ENCODE measurements at places on chromosomes 1 and 21.

DNA sequence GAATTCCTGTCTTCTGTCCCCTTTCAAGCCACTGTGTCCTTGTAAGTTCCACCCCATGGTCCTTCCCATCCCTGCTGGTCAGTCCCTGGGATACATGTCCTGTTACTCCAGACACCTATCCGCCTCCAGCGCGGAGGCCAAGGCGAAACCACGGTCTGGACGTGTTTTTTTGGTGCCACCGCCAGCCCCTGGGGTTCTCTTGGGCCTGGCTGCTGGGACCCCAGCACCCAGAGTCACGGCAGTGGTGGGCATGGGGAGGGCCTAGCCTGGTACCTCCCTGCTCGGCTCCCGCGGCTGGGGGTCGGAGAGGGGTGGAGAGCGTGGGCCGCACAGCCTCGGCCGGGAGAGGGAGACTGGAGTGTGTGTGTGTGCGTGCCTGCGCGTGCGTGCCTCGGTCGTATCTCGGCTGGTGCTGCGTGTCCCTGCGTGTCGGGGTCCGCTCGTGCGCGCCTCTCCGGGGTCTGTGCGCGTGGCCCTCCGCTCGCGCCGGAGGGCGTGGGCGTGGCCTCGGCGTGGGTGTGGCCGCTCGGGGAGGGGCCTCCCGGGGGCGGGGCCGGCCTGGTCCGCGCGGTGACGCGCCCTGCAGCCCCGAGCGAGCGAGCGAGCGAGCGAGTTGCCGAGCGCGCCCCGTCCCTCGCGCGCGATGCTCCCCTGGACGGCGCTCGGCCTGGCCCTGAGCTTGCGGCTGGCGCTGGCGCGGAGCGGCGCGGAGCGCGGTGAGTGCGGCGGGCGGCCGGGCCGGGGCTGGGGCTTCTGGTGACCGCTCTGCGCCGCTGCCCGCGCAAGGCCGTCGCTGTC, at the start of gene VWA1:
Gene VWA1, plus strand, starts transcription at position 585 of the 798 bp plus-strand sequence. Its CDS starts 59 bp downstream, at position 644.
- peak; percentile 80 for DNase-seq

DNA sequence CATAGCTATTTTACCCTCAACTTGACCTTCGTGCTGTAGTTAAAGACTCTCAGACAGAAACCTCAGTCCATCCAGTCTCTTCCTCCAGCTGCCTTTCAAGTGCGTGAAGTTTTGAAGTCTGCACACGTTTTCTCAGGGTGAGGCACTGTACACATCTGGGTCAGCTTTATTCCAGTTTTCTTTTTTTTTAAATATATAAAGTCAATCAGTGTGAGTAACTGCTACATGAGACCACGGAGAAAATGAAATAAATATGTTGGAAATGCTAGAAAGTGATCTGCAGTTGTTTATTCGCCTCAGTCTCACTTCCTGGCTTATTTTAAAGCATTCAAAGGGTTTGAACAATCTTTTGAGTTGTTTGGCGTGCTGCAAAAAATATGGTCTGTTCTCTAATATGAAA, 135.7 kb downstream of the ROR1 start:
- no peak for DNase-seq

DNA sequence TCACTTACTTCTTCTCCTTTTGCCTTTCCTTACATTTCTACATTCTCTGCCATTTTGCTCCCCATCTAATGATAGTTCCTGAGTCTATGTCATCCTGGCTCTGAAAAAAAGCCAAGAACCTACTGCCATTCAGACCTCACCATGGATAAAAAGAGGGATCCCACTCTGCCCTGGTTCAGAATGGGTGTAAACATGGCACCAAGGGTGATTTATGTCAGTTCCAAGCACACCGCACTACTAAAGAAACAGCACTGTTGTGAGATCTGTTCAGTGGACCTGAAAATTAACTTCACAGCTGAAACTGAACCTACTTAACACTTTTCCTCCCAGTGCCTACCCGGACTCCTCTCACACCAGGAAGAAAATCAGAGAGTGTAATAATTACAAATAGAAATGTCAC, 72.3 kb upstream of the NTPCR start:
- DNase-seq, result no peak

GRCh38 chr1:34784751-34785221, 3.8 kb downstream of the GJB3 start:
- DNase-seq, result no peak

- DNase-seq, result no peak
Observed at GRCh38 chr1:154988058-154988954, 5.1 kb upstream of the LENEP start.

- DNase-seq, result peak; percentile 81
Observed at GRCh38 chr1:243924188-243924587, 74.1 kb upstream of the AKT3 start.

- no peak for DNase-seq
Observed at GRCh38 chr1:11311816-11312755, 39.1 kb downstream of the UBIAD1 start.

Data from Daoy (cell line).